ENCODE measurements at places on chromosomes 5 and 9.

DNA sequence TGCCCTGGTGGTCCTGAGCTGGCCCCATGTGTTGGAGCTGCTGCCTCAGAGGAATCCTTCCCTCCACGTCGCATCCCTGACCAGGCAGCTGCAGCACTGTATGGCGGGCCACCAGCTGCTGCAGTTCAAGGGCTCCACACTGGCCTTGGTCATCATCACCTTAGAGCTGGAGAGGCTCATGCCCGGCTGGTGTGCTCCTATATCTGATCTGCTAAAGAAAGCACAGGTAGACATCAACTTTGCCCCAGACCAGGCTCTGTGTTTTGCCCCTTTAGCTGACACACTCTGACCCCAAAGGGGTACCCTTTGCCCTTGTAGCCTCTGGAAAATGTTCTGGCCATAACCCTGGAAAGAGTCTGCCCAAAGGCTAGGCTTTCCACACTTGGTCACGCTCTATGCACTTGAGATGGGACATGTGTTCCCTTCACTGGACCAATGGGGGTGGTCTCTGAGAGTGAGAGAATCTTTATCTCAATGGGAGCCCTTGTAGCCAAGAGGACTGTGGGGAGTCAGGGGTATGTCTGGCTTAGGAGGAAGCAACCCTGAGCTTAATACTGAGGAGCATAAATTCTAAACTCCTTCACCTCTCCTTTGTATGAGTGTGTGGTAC, 4.8 kb downstream of the CCNI2 start:
- DNase-seq = no peak

DNA sequence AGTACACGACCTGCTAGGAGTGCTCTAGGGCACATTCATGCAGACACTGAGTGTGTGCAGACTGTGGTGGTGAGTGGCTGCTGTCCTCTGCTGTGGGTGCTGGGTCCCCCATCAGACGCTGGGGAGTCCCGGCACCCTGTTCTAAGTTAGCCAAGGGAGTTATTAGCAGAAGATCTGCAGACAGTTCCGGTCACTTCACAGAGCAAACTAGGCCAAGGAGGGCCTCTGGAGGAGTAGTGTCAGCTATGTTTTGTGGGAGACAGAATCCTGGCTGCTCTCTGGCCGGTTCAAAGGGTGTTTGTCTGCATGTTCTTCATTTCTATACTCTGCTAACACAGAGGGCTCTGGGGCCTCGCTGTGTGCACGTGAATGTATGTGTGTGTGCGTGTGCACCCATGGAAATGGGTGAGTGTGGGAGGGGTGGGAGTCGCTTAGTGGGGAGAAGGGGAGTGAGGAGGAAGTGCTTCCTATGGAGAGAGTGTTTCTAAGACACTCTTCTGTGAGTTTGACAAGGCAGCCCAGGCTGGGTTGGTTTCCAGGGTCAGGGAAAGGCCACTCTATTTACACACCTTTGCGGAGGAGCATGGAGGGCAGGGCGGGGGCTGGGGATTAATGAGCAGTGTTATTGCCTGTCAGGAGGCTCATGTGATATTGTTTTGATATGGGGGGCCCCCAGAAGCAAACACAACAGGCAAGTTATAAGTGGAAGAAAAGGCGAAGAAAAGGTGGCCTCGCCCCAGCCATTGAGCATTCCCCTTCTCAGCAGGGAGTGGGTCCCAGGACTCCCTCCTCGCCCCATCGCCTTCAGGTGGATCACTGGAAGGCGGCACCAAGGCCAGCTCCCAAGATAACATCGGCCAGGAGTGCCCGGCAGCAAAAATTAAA, 68.9 kb downstream of the MACROH2A1 start:
- DNase-seq = no peak

DNA sequence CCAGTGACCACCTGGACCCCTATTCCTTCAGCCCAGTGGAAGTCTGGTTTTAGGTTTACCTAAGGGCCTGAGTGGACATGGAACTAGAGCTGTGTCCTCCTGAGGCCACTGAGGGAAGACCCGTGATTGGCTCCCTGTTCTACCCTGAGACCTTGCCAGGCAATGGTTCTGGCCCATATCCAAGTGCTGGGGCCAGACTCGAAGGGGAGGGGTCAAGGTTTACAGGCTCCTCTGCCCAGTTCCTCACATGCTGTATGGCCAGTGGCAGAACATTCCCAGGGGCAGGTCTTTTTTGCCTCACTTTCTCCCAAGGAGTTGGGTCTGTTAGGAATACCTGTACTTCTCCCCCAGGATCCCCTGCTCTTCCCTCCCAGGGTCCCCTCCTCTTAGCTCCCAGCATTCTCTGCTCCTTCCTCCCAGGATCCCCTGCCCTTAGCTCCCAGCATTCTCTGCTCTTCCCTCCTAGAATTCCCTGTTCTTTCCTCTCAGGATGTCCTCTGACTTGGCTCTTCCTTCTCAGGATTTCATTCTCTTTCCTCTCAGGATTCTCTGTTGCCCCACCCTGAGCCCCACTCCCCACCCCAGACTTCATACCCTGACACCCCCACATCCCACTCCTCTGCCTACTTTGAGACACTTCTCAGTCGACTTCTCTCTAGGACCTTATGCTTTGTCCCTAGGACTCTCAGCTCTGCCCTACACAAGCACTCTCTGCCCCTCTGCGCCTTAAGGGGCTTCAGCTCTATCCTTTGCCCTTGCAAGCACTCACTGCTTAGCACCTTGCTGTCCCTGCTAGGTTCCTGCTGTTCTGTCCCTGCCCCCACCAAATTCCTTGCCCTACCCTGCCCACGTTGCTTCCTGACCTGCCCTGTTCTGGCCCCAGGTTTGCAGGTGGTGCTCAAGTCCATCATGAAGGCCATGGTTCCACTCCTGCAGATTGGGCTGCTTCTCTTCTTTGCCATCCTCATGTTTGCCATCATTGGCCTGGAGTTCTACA, 36.5 kb downstream of the CACNA1B start:
- DNase-seq = no peak

GRCh38 chr9:99712214-99712613, 109.5 kb upstream of the NR4A3 start:
- DNase-seq = no peak

DNA sequence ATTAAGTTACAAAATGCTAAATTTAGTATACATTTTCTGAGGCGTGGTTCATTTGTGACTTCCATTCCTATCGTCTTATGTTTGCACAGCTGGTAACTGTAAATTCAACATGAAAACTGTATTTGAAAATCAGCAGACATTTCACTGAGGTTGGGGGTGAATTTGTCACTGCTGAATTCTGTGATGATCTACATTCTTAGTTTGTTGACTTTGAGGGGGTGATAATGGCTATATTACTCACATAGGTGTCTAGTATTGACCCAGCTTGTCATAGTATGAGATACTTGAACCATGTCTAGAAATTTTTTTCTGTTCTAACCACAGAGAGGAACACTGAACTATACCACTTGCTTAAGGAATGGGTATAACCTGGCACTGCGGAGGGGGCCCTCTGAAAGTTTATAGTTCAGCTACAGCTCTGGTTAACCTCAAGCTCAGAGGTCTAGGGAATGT, 313.3 kb downstream of the PIK3R1 start:
- no peak for DNase-seq

DNA sequence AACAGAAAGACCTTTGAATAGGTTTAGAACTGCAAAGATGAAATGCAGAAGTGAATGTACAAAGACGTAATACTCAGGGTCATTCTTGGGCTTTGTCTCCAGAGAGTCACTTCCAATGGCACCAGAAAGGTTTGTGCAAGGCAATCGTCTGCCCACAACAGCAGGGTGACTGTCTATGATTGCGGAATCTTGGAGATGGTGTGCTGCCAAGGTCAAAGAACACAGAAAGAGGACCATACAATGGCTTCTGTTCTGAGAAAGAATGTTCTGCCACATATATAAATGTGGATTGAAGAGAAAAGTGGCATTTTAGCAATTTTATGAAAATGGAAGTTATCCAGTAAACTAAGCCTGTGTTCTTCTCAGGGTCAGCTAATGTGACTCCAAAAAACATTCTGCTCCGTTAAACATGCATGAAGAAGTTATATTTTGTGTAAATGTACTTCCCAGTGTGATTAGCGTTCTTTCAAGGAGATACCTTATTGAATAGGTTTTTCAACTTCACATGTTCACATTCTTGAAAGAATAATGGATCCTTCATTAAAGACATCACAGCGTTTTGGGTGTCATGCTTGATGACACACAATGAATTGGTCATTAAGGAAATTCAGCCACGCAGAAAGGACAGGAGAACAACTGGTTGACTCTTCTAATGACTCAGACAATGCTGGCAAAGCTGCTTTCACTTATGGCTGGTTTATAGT, 73.4 kb upstream of the CDH6 start:
- no peak for DNase-seq

- DNase-seq = no peak
Measured at GRCh38 chr9:119322184-119322583, 47.1 kb downstream of the BRINP1 start.

DNA sequence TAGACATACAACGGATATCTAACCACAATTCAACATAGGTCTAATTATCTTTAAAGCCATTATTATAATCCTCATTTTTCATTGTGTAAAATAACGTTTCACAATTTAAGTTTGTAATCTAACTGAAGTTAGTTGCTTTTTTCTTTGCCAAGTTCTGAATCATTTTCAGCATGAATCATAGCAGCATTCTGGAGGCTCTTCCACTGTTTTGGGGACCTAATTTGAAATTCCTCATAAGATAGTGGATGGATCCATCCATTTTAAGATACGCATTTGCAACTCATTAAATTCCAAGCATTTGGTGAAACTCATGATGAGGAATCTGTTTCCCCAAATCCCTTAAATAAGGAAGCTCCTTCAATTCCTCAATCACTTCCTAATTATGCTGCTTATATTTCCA, 447.1 kb upstream of the CDH10 start:
- no peak for DNase-seq

DNA sequence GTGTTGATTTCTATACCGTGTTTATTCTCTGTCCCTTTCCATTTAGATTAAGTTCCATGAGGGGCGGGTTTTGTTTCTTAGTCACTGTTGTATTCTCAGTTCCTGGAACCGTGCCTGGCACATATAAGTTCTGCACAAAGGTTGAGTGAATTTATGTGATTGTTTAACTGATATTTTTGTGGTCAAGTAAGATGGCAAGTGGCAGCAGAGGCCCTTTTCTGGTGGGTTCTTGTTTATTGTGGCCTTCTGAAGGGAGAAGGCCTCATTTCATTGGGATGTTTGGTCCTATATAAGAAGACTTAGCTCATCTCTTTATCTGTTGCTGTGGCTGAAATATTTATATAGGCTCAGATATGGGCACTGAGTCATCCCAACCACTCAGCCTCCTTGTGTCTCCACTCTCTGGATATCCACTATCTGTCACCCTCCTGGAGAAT, 262.5 kb downstream of the PSAT1 start:
- DNase-seq = no peak

GRCh38 chr5:175860531-175861045, 10.8 kb upstream of the CPLX2 start:
- DNase-seq = no peak

DNA sequence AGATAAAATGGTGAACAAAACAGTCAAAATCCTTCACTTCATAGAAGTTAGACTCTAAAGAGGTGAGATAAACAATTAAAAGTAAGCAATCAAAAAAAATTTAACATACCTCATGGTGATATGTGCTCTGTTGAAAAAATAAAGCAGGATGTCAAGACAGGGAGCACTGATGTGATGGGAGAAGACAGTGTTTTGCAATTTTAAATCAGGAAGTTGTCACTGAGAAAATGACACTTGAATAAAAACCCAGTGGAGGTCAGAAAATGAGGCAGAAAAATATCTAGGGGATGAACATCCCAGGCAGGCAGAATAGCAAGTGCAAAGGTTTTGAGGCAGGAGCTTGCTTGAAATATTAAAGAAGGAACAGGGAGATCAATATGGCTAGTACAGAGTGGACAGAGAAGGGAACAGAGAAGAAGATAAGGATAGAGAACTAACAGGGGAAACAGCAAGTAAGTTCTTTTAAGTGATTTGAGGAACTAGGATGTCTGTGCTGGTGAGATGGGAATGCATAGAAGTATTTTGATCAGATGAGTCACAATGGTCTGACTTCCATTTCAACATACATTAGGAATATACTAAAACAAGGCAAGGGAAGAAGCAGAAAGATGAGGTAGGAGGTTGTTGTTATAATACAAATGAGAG, 130.4 kb downstream of the CHSY3 start:
- no peak for DNase-seq

- DNase-seq = no peak
Measured at GRCh38 chr5:40078898-40079575, 600.7 kb upstream of the PTGER4 start.

DNA sequence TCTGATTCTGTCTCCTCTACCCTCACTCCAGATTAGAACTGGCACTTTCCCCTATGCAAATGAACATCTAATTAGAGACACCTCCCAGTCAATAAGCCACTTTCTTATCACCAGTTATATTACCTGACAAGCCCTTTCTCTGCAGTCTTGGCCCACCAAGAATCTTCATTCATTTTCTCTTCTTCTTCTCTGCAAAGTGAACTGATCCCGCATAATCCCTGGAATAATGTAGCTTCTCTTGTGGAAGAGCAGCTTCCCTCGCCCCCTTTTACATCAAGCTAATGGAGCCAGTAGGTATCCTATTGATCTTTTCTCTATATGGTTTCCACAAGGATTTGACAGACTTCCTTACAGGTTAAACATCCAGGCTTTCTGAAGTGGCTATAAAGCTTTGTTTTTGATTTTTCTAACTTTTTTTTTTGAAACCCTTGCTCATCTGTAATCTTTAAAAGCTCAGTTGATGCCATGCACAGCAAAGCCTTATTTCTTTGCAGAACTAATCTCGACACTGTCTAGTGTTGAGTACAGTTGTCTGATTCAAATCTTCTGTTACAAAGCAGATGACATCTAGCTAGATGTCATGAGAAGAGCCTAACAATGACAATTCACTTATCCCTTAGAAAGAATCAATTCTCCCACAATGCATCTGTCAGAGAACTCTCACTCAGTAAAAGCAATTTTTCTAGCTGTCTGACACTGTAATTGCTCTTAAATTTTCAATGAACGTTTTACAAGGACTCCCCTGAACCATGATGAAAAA, 281.4 kb downstream of the ISL1 start:
- DNase-seq = no peak

DNA sequence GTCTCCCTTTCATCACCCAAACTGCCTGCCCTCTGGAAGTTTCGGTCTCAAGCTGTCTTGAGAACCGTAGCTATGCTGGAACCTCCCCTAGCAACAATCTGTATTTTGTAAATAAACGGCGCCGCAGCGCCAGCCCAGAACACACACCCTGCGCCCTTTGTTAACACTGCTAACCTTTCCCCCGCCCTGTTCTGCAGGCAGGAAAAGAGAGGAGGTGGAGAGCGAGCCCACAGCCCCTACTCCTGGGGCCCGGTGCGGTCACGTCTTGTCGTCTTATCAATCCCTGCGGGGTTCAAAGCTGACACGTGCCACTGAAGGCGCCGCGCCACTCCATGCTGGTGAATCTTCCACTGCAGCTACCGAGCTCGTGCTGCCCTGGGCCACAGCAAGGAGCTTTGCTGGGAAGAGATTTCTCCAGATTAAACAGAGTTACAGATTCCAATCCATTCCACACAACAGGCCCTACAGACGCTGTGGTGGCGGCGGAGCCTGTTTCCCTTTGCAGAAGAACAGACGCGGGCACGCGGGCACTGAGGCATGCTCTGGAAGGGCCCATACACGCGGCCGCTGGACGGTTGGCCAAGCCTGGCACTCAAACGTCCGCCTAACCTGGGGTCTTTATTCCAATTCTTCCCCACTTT, 25.3 kb downstream of the ZDHHC11B start:
- peak; percentile 86 for DNase-seq

Data from CD4-positive, alpha-beta T cell (primary cell).